Muscle of back (tissue), 13 donors: ENCODE measurements at places on chromosomes 2 and 18.

DNA sequence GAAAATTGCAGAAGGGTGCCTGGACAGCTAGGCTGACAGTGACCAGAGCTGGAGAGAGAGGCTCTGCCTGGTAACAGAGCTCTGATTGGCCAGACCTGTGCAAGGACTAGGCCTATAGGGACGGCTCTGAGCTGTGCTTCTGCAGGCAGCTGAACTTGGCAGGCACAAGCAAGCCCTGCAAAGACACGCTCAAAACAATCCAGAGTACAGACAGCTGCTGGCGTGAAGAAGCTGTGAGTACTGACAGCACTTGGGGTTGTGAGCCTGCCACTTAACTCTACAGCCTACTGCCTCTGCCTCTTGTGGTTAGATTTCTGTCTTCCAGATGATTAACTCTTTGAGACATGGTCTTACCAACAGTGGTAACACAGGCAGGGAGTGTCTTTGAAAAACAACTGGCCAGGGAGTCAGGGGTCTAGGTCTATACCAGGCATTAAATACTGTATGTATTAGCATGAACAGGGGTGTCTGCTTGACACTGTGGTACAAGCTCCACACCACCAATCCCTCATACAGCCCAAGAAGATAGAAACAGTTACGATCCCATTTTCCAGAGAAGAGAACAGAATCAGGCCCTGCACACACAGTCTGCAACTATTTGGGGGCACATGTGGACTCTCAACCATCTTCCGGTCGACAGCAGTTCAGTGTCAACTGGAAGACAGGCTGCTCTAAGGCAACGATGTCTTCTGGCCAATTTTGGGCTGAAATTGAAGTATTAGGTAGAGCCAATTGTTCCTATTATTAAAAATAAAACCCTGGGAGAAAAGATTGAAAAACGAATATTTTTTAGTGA lies 568.4 kb downstream of the TNS1 start:
- DNase-seq: peak; percentile 97

- no peak for DNase-seq
These were observed 55.4 kb upstream of the ZNF396 start for GRCh38 chr18:35432565-35433001.

- no peak for DNase-seq
These were observed 35.3 kb downstream of the NCKAP5 start for GRCh38 chr2:133532919-133533318.

GRCh38 chr2:20065885-20066602 lies 14.6 kb upstream of the LAPTM4A start:
- DNase-seq: peak; percentile 78
